ELF-1 (cell line): ENCODE measurements at places on chromosomes 5 and 9.

GRCh38 chr9:111065414-111065813 is 27.1 kb upstream of the LPAR1 start:
- no peak for DNase-seq

- no peak for DNase-seq
These were observed 19.4 kb downstream of the ZNF618 start for GRCh38 chr9:113895526-113895925.

- DNase-seq: no peak
These were observed 348.0 kb downstream of the ZNF608 start for GRCh38 chr5:124398460-124398859.

- DNase-seq: no peak
These were observed 342.3 kb downstream of the PLK2 start for GRCh38 chr5:58117542-58117941.

DNA sequence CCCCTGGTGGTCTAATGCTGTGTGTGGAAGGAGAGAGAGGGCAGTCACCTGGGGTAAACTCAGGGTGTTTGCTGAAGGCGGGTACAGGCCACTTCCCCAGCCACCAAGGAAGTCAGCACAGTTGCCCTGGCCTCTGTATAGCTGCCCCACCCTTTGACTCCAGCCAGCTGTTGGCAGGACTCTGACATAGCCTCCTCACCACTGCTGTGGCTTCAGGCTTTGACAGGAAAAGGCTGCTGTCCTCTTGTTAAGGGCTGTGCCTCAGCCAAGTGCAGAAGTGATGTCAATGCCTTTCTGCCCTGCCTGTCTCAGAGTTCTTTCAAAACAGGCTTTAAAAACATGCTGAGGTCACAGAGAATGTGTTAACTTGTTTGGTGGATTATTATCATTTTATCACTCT is 487.2 kb upstream of the KLF4 start:
- no peak for DNase-seq

GRCh38 chr9:20506099-20506900 is 116.0 kb downstream of the MLLT3 start:
- DNase-seq: no peak

DNA sequence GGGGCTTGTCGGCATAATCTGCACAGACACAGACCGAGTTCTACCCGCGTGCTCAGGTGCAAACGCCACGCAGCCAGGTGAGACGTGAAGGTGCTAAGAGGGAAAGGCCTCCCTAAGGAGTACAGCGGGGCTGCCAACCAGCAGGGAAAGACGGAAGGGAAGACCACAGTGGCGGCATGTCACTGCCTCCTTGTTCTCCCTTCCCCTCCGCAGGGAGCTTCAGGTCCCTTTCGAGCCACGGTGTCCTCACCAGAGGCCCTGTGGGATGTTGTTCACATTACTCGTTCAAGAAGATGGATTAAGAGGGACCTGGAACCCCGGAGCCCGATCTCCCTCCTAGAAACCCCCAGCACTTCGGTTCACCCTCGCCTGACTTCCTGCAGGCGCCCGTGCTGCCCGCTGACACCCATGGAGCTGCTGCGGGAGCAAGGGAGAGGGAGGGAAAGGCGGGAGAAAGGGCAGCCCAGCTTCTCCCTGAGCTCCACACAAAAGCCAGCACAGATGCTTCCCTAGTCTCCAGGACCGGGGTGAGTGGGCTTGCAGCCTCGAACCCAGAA is 686 bp downstream of the BRD9 start:
- DNase-seq: peak; percentile 42

GRCh38 chr9:93028448-93029006 is 30.0 kb upstream of the SUSD3 start:
- no peak for DNase-seq

DNA sequence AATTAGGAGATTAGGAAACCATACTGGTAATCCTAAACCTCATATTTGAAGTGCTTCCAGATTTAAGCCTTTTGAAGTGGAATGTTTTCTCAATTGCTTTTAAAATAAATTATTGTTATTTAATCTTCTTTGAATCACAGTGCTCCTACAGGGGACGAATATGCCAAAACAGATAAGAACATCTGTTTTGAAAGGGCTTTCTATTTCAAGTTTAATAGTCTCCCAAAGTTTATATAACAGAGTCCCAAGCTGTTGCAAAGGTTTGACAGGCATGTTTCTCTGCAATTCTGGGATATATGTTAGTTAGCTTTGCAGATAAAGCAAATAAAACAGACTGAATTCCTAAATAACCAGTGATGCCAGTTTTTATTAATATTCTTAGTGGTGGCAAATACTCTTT is 803.7 kb downstream of the TLE4 start:
- no peak for DNase-seq

- no peak for DNase-seq
These were observed 32.9 kb downstream of the NKD2 start for GRCh38 chr5:1041225-1042143.

DNA sequence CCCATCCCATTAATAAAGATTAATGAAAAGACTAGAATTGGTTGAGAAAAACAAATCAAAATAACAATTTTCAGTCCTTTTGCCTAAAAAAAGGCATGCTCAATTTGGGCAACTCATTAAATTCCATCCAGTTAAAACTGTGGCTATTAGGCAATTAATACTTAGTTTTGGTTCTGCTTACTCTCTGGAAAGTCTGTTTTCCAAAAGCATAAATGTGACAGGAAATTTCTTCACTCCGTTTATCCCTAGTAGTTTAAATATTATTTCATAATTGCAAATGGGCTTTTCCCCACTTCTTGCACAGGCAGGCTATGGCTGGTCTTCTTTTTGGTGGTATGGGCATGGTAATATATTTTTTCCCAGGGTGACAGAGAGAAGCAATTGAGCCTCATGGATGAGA is 373.3 kb upstream of the KLF4 start:
- no peak for DNase-seq
